Gastroesophageal sphincter (tissue), 4 donors: ENCODE measurements at places on chromosomes 13 and 19. TPM values are rescaled to one million over a fixed set of nuclear protein-coding genes. Genes with fewer than 3 reads are reported as not detected.

The KCNRG gene
- total RNA-seq, result 0.32 TPM

The IRS2 gene
- total RNA-seq, result 43.9 TPM

- ATAC-seq, result no peak
Observed at GRCh38 chr13:108176685-108177274, 38.6 kb downstream of the LIG4 start.

The ZNF575 gene
- not detected for total RNA-seq

- ATAC-seq, result no peak
Observed at GRCh38 chr13:29384466-29384865, 211.0 kb downstream of the SLC7A1 start.
